SK-N-SH (cell line): ENCODE measurements at places on chromosomes 4 and X.

DNA sequence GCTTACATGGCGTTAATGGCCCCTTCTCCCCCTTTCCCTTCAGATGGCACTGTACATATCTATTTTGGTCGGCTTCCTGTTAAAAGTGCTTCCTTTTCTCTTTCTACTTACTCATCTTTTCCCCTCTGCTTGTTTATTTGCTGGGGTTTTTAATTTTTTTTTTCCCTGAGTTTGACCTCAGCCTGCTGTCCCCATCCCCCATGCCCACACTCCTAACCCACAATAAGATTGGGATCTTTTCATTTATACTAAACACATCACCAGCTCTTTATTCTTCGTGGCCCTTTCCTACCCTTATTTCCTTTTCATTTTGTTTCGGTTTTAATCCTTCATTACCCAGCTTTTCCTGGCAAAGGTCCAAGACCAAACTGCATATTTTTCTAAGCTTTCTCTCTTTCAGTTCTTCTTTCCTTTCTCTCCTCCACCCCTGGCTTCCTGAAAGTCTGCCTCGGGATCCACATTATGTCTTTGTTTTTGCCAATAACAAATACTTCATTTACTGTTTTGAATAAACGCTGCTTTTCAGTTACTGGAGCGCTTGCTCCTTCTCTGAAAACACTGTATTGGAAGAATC, 152.0 kb upstream of the USP9X start:
- H3K4me3 ChIP-seq, result peak overlapping the region; percentile 64
- H3K27ac ChIP-seq, result peak overlapping the region; percentile 90
- no peaks in the 10 kb centered on the region for H3K27me3 ChIP-seq

- H3K27ac ChIP-seq, result no peak overlapping the region
- no peak for DNase-seq
- no peaks in the 10 kb centered on the region for H3K27me3 ChIP-seq
- H3K4me1 ChIP-seq, result no peaks in the 10 kb centered on the region
- no peak overlapping the region for H3K4me3 ChIP-seq
These were observed 71.6 kb upstream of the LEF1 start for GRCh38 chr4:108240366-108240765.

GRCh38 chrX:3348191-3348590, 1.7 kb upstream of the MXRA5 start:
- no peaks in the 10 kb centered on the region for H3K36me3 ChIP-seq
- H3K27me3 ChIP-seq, result no peaks in the 10 kb centered on the region
- H3K4me1 ChIP-seq, result no peaks in the 10 kb centered on the region
- no peak for DNase-seq

GRCh38 chr4:112185740-112186670, 40.8 kb downstream of the FAM241A start:
- H3K36me3 ChIP-seq, result no peaks in the 10 kb centered on the region
- no peak for DNase-seq
- H3K27ac ChIP-seq, result no peak overlapping the region
- H3K27me3 ChIP-seq, result no peaks in the 10 kb centered on the region
- no peaks in the 10 kb centered on the region; the same call in none of the 2 replicates for H3K4me1 ChIP-seq

- H3K27me3 ChIP-seq, result no peaks in the 10 kb centered on the region
- H3K4me1 ChIP-seq, result no peaks in the 10 kb centered on the region
- H3K36me3 ChIP-seq, result no peaks in the 10 kb centered on the region
- DNase-seq, result no peak
- no peak overlapping the region for H3K27ac ChIP-seq
These were observed 17.1 kb upstream of the TLR1 start for GRCh38 chr4:38821739-38822138.

- H3K27ac ChIP-seq, result peak overlapping the region; percentile 90
- no peaks in the 10 kb centered on the region; the same call in 1 of the 2 replicates for H3K4me1 ChIP-seq
- H3K27me3 ChIP-seq, result no peaks in the 10 kb centered on the region
- no peak for DNase-seq
These were observed 115.7 kb upstream of the FAT1 start for GRCh38 chr4:186839122-186840037.

DNA sequence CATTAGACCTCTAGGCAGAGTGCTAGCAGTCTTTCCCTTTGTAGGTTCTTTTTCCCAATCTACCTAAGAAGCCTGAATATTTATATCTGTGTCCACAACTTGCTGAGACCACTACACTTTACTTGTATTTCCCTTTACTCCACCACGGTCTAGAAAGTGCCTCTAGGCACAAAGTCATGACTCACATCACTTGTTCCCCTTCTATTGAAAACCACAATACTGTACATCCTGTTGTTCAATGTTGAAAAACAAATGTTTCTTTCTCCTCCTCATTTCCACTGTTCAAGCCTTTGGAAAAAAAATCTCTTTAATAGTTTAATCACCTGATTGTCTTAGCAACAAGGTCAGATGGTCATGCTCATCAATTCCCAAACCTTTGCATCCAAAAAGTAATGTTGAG, 326.7 kb downstream of the GUCY2F start:
- no peaks in the 10 kb centered on the region for H3K4me1 ChIP-seq
- no peak for DNase-seq
- H3K36me3 ChIP-seq, result no peaks in the 10 kb centered on the region
- no peaks in the 10 kb centered on the region for H3K27me3 ChIP-seq
- no peak overlapping the region for H3K27ac ChIP-seq

DNA sequence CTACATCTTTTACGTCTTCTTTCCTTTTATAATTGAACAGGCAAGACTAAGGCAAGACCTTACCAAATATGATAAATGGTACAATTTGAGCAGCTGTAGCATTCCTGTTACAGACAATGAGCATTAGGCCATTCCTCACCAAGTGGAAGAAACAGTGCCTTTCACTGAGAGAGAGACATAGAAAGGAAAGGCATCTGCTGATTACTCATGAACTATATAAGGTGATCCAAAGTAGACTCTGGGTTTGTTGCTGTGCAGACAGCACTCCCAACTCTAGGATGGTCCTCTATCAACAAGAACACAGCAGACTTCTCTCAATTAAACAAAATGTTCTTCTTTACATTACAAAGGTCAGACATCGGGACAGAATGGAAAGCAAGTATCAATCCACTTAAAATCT, 91.9 kb downstream of the FAM13A start:
- H3K27me3 ChIP-seq, result no peaks in the 10 kb centered on the region
- DNase-seq, result no peak
- no peaks in the 10 kb centered on the region for H3K36me3 ChIP-seq
- no peak overlapping the region for H3K4me3 ChIP-seq
- H3K27ac ChIP-seq, result no peak overlapping the region

DNA sequence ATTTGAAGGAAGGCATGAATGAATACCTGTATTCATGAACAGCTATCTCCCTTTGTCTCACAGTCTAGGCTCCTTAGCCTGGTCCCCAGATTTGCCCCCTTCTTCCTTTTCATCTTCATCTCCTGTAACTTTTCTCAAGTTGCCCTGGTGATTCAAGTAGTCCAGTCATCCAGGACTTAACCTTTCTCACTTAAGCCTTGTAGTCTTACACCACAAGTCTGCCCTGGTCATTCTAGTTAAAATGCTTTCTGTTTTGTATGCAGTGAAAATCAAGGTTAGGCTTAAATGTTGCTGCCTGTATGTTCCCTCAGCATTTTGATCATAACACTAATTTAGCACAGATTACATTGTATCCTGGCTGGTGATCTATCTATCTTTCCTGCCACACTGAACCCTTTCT, 58.5 kb upstream of the SLC7A11 start:
- H3K36me3 ChIP-seq, result no peaks in the 10 kb centered on the region
- H3K27me3 ChIP-seq, result no peaks in the 10 kb centered on the region
- no peaks in the 10 kb centered on the region for H3K4me1 ChIP-seq
- DNase-seq, result no peak
